ENCODE measurements at places on chromosomes 5 and 9. TPM values are rescaled to one million over a fixed set of nuclear protein-coding genes. Genes with fewer than 3 reads are reported as not detected.

- DNase-seq = no peak
These were observed 106.2 kb downstream of the CMYA5 start for GRCh38 chr5:79795764-79796398.

DNA sequence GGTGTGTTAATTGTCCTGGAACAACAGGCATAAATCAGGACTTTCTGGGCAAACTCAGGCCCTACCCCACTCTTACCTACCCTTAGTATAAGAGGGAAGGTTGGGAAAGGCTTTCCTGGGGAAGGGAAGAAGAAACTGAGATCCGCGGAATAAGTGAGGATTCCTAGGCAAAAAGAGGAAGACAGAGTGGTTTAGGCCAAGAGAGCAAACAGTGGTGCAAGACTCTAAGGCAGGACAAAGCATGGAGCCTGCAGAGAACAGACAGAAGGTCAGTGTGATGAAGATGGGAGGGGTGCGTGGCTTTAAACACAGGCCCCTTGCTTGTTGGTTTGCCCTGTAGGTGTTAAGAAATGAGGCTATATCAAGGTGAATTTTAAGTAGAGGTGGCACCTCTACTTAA, 69.4 kb downstream of the TMC1 start:
- no peak for DNase-seq

GRCh38 chr9:21570643-21571275, 88.6 kb upstream of the IFNE start:
- peak; percentile 69 for DNase-seq

- no peak for DNase-seq
These were observed 218.8 kb upstream of the ADRA1B start for GRCh38 chr5:159697530-159697929.

The PDCD1LG2 gene
- 0.46 TPM for total RNA-seq

Measured in PC-3 (cell line).